Hematopoietic multipotent progenitor cell treated with erythropoietin and hydrocortisone succinate and interleukin-3 and kit ligand, for 6 days (in vitro differentiated cells): ENCODE measurements at places on chromosomes 7 and 10.
A peak's percentile ranks its signal among the peaks of the same experiment; 100 is the strongest.

- peak; percentile 9 for DNase-seq
These were observed 53.3 kb downstream of the AKAP9 start for GRCh38 chr7:91993976-91994375.

GRCh38 chr7:158310924-158311666 lies 276.5 kb downstream of the PTPRN2 start:
- DNase-seq: no peak

GRCh38 chr10:43136995-43137716 lies 1.1 kb upstream of the CSGALNACT2 start:
- DNase-seq: no peak

- no peak for DNase-seq
These were observed 104.7 kb downstream of the PARD3 start for GRCh38 chr10:34710391-34710751.

DNA sequence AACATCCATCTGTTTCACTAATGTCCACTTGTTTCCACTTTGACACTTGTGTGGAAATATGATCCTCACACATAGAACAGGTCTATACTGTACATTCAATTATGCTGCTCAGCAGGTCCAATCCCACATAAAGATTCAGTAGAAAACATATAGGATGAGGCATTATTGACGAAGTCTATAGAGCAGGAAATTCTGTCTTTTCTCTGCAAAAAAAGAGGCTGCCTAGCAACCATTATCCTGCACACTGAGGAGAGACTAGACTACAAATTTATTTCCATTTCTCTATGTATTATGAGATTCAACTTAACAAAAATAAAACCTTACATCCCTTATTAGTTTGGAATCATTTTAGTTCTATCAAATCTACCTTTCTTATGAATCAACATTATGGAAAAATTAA lies 204.6 kb upstream of the POM121L12 start:
- no peak for DNase-seq

- DNase-seq: no peak
These were observed 29.7 kb downstream of the EBF3 start for GRCh38 chr10:129934196-129934925.

GRCh38 chr10:49222170-49222569 lies 34.0 kb upstream of the TMEM273 start:
- no peak for DNase-seq

DNA sequence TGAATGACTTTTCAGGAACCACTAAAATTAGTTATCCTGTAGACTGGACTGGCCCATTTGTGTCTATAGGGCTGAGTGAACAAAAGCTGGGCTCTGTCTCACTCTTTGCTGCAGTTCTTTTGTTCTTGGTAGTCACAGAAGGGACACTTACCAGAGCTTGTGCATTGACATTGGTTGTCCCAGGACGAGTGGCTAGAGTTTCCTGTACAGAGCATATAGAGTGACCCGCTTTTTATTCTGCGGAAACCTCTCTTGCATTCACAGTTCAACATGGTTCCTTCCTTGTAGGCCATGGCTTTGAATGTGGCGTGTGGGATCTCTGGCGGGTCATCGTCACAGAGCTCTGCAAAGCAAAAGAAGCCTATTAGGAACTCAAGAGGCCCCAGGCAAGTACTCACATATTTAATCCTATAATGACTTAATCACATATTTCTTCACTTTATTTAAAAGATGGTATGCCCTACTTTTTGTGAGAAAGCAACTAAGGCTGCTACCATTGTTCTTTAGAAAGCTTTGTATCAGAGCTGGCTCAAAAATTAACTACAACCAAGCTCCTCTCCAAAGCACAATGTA lies 36.4 kb downstream of the IL2RA start:
- DNase-seq: no peak

GRCh38 chr7:120927454-120928103 lies 23.0 kb upstream of the ING3 start:
- DNase-seq: no peak

- DNase-seq: no peak
These were observed 41.1 kb upstream of the FIGNL1 start for GRCh38 chr7:50491209-50491608.

- no peak for DNase-seq
These were observed 609.0 kb upstream of the DPP6 start for GRCh38 chr7:153443032-153443701.

DNA sequence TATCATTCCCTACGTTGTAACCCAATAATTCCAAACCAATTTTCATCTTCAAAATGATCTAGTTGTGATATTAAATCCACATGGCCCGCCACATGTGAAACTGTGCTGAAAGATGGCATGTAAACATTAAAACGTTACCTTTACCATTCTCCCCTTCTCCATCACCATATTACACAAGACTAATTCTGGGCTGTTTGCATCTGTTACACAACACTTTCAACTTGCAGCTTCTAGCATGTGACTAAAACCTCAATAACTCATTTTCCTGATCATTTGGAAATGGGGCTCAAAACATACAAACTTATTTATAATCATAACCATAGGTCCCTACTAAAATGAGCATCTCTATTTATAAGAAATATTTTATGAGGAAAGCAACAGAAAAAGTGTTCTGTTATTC lies 4.7 kb downstream of the MTERF1 start:
- peak; percentile 24 for DNase-seq

DNA sequence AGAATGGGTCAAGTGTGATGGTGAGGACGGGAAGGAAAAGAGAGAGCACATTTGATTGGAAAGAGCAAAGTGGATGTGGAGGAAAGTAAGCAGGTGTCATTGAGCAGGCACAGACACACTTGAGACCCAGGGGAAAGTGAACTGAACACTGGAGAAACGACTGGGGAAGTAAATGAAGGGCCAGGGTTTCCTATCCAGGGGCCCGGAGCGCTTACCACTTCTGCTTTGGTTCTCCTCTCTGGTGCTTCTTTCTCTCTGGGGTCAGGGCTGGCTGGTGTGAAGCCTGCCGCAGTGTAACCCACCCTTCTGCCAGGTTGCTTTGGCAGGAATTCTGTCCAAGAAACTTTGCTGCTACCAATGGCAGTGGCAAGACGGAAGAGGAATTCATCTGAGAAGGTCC lies 219.3 kb downstream of the SKAP2 start:
- peak; percentile 25 for DNase-seq

DNA sequence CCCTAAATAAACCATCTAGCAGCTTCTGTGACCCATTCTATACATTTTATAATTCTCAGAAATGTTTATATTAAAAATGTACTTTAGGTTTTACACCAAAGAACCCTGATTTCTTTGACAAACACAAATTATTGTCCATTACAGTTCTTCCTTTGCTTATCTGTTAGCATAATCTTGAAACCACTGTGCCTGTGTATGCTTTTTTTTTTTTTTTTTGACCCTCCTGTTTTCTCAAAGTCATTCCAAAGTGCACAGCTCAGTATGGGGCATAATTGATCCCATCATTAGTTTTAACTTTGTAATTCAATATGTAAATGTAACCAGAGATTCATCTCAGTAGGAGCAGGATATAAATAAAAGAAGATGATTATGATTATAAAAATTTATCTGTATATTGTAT lies 229.3 kb downstream of the DGKB start:
- no peak for DNase-seq

GRCh38 chr10:27390681-27391080 lies 113.4 kb upstream of the RAB18 start:
- no peak for DNase-seq

- peak; percentile 73 for DNase-seq
These were observed 8.4 kb upstream of the PGAM2 start for GRCh38 chr7:44073664-44074348.

GRCh38 chr7:94450044-94450697 lies 55.5 kb downstream of the COL1A2 start:
- DNase-seq: no peak

DNA sequence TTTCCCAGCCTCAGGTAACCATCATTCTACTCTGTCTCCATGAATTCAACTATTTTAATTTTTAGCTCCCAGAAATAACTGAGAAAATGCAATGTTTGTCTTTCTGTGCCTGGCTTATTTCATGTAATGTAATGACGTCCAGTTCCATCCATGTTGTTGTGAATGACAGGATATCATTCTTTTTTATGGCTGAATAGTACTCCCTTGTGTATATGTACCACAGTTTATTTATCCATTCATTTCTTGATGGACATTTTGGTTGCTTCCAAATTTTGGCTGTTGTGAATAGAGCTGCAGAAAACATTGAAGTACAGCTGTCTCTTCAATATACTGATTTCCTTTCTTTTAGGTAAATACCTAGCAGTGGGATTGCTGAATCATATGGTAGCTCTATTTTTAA lies 10.5 kb downstream of the ATRNL1 start:
- DNase-seq: no peak

DNA sequence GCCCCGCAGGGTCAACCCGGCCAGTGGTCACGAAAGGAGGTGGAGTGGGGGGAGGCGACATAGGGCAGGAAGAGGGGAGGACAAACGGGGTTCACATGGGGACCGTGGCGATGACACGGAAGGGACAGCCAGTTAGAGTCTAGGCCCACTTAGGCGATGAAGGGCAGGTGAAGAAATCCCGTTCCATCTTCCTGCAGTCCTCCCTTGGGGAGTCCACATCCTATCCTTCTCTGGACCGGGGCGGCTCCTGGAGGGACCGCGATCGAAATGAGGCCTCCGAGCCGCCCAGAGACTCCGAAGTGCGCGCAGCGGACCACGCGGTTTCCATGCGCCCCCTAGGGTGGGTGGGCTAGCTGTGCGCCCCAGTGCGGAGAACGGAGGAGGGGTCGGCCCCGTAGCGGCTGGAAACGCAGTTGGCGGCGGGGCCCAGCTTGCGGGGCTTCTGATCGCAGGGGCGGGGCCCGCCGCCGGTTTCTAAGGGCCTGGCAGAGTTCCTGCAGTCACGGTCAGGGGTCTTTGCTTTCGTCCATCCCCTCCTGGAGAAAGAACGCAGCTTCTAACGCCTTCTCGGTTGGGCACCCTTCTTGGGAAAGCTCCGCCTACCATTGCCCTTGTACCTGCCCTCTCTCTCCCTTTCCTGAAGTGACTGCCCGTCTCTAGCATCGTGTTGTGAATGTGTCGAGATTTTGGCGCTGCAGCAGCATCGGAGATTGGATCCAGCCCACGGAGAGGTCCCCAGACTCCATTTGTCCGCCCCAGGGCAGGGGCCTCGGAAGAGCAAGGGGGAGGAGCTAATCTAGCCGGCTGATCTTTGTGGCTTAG lies 17.9 kb upstream of the TMEM225B start:
- peak; percentile 39 for DNase-seq

- DNase-seq: peak; percentile 47
These were observed 159.7 kb downstream of the SGMS1 start for GRCh38 chr10:50464004-50464409.

- DNase-seq: peak; percentile 29
These were observed 94.3 kb upstream of the AFAP1L2 start for GRCh38 chr10:114498413-114499111.

DNA sequence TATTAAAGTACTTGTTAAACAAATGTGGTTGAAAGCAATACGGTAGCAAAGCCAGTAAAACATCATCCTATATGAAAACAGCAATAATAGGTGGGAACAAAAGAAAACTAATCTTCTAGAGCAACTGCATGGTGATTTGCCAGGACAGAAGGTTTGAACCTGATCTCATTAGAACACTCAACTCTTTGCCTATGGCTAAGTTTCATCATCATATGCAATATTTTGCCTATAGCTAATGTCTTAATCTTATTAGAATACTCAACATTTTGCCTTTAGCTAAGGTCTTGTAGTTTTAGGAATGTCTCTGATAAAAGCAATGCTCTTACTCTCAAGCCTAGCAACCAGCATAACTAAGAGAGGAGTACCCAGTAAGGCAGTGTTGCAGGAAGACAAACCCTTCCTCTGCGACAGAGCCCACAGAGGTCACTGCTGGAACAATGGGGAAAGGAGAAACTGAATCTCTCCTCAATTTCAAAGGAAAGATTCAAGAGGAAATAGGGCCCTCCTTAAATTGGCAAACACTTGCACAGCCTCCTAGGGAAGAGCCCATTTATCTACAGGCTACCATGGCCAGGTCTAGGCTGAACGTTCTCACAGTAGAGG lies 38.3 kb downstream of the CADPS2 start:
- no peak for DNase-seq

- DNase-seq: no peak
These were observed 332.9 kb downstream of the PTEN start for GRCh38 chr10:88196291-88196690.

DNA sequence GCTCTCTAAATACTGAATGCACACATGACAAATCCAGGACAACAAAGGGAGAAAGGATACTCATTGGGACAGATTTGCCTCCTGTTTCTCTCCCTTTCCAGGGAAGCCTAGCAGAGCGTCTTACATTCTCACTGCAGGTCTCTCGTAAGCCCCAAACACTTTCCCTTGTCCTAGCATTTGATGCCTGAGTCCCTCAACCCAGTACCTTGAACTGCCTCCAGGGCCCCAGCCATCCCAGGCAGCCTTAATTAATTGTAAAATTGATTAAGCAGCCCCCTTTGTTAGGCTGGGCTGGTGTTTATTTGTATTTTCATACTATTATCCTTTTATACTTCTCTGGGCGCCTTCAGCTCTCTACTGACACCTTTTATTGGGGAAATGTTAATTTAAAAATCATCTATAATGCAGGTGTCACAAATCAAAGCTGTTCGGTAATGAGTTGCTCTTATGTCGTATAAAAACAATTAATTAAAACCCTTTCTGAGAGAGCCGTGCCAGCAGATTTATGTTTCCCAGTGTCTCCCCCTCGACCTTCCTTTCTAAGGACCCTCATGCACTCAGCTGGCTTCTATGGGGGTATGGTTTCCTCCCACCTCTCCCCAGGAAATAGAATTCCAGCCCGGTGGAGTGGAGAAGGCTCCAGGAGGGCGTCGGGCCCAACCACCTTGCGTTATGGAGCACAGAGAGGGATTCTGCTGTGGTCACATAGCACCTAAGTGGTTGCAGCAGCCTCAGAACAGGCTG lies 243.8 kb downstream of the RPS24 start:
- no peak for DNase-seq

GRCh38 chr7:117682681-117683385 lies 190.4 kb downstream of the CTTNBP2 start:
- no peak for DNase-seq

DNA sequence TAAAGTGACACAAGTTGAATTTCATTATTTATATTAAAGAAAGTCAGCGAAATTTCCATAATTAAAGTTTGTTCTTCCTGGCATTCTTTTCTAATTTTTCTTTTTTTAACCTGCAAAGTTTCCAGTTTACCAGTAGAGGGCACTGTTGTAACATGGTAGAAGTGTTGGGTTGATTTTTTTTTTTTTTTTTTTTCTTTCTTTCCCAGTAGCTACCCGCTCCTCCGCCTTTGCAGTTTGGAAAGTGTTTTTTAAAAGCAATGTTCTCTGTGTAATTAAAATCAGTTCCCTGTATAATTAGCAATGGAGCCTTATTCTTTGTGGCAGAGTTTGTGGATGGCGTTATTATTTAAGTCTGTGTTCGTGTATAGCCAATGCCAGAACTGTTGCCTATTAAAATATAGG lies 53.7 kb downstream of the TAF3 start:
- DNase-seq: peak; percentile 70

DNA sequence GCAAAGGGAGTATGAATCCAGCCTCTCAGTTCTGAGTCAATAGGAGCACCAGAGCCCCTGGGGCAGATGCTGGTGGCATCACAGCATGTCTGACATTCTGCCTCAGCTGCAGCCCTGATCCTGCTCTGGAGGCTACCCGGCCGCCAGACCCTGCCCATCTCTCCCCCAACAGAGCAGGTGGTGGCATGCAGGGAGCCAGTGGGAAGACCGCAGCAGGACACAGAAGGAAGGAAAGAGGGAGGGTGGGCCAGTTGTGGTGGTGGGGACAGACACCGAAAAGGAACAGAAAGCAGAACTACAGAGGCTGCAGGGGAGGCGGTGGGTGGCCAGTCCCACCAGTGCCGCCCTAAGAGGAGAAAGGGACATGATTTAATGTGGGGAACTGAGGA lies 35.3 kb downstream of the BLNK start:
- DNase-seq: peak; percentile 10
